ENCODE measurements at places on chromosomes 16 and 17.

DNA sequence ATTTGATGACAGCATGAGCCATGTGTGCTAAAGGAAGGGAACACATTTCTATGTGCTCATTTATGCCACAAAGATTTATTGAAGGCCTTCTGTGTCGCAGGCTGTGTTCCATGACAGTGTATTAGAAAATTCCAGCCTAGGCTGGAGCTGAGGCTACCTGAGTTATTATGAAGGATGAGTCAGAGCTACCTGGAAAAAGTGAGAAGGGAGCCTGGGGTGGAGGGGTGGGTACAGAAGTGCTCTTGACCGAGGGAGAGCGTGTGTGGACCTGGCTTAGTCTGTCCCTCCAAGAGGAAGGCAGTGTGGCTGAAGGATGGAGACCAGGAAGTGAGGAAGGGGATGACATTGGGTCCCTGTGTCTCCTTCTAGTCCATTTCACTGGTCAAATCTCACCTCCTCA, 98.3 kb downstream of the N4BP1 start:
- no peak for DNase-seq

- no peak for DNase-seq
These were observed 8.7 kb upstream of the IL4R start for GRCh38 chr16:27304881-27305745.

- no peak for DNase-seq
These were observed 388 bp downstream of the RHBDL3 start for GRCh38 chr17:32266051-32266388.

DNA sequence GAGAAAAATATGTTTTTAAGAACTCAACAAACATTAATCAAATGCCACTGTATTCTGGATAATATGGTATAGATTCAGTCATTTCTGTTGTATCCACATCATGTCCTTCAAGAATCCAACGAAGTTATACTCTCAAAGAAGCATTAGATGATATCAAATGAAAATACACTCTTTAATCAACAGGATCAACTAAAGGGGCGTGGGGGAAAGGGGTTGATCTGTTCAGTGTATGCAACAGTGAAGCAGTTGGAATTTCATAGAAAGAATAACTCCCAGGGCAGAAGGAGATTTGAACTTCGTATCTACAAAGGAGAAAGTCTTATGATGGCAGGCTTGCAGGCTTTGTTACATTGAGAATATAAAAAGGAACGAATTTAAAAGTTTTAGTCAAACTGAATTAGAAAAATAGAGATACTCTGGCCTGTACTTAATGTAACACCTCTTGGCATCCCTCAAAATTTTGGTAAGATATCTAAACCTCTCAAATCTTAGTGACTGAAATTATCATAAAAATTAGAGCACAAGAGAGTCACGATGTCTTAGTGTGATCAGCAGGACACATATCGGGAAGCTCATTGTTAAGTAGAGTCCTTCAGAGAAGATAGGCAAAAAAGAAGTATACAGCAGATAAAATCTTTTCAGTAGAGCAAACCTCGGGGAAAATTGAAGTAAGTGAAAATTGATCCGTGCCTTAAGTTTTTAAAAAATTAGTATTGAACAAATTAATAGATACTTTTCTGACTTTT, 431.4 kb downstream of the KCNJ18 start:
- DNase-seq: no peak

DNA sequence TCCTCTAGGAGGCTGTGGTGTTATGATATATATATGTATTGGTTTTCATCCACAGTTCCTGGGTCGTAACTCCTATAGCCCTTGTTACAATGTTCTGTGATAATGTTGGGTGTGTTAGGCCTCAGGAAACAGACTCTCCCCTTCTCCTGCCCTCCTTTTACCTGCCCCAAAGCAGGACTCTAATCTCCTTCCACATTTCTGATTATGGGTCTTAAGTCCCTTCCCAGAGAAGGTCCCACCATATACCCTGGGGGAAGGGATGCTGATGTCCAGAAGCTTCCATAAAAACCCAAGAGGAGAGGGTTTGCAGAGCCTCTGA, 450 bp upstream of the C1QBP start:
- DNase-seq: no peak
